ENCODE measurements at places on chromosomes 2 and 18.

DNA sequence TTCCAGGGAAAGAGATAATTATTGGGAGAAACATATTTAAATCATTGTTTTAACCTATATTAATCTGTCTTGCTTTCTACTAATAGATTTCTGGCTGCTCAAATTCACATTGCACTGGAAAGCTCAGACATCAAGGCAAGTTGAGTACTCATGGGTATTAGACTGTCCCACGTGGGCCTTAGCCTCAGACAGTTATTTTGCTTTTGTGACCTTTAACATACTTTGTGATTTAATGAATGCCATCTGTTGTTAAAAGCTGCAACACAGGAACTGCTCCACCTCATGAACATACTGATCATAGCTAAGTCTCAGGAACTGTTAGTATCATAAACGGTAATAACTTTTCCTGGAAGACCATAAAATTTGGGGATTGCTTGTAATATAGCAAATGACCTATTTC lies 2.7 kb upstream of the LCT start:
- DNase-seq: no peak

DNA sequence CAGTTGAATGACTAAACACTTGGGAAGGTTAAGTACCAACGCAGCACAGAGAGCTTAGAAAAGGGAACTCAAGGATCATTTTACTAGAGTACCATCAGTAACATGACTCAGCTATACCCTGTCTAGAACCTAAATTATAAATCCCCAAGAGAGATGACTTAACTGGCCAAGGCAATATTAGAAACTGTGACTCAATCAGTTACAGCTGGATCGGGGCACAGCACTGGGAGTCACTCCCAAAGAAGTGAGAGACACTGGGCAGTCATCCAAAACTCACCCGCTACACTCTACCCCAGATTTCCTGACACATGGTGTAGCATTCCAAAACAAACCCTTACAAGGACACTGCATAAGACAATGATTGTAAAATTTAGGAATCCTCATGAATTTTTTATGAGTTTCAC lies 17.7 kb downstream of the IWS1 start:
- peak; percentile 37 for DNase-seq

DNA sequence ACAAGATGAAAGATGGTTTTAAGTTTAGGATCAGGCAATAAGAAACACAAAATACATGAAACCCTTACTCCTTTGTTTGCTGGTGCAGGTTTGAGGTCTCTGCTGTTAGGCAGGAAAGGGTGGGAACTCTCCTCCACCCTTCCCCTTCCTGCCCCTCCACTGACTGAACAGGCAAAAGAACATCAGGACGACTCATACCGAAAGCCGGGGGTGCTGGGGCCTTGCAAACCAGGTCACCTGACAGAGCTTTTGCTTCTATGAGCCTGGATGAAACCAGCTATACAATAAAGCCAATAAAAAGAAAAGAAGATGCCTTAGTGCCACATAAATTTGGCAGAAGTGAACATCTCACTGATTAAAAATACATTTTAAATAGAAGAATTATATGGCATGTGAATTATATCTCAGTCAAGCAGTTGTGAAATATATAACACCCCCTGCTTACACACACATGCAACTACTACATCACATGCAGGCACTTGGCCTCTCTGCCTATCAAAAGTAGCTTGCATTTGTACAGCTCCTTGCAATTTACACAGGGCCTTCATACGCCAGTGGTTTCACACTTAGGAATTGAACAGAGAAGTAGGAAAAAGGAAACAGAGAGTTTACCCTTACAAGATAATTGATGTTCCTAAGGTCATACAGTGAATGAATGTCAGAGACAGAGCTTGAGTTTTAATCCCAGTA lies 215.1 kb upstream of the TRIB2 start:
- DNase-seq: no peak

- no peak for DNase-seq
Measured at GRCh38 chr2:30776831-30777635, 30.2 kb downstream of the CAPN13 start.

DNA sequence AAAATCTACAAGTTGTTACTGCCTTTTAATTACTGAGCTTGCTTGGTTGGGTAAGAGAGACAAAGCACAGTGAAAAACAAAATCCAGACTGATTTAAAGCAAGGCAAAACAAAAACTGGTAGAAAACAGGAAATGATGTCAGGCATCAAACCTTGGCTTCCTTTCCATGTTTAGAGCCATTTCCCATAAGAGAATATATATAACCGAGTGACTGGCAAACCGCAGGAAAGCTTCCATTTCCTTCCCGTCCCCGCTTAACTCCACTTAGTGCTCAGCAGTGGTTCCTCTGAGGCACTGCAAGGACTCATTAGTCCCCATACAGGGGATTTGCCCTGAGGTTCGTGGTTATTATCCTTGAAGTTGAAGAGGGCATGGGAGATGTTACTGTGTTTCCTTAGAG lies 446.3 kb downstream of the LPIN1 start:
- DNase-seq: no peak

DNA sequence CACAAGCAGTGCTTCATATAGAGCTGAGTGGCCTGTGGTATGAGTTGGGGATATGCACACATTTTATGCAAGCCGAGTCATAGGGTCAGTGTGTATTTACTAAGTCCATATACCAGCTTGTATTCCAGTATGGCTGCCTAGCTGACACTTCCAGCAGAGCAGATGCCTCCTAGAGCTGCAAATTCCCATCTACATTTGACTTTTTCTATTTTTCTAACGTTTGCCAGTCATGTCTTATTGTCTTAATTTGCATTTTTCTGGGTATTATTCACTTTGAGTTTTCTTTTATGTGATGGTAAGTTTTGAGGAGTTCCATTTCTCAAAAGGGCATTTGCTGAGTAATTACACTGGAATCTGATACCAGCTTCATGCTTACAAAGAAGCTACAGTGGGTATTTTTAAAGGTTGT lies 334.5 kb upstream of the CDH2 start:
- no peak for DNase-seq

Data from iPS-NIHi11 (cell line).